Activated CD4-positive, alpha-beta T cell treated with anti-CD3 and anti-CD28 coated beads, Interleukin-2, amount 50 U/mL, for 48 hours (primary cell): ENCODE measurements at places on chromosomes 3 and 15.

DNA sequence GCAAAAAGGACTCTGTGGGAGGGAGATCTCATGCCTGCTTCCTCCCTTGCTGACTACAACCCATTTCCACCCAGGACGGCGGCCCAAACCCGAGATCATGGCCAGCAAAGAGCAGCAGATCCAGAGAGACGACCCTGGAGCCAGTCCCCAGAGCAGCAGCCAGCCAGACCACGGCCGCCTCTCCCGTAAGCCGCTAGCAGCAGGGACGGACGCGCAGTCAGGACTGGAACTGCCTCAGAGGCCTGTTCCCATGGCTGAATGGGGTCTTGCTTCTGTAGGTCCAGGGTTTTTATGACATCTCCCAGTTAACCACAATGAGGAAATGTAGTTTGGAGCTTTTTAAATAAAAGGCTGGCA is 67.2 kb downstream of the BOC start:
- DNase-seq = no peak

- DNase-seq = no peak
These were observed 1.9 kb downstream of the KLHDC8B start for GRCh38 chr3:49173116-49173791.

- no peak for DNase-seq
These were observed 6.6 kb downstream of the CBLB start for GRCh38 chr3:105862217-105862616.

GRCh38 chr3:17190353-17191078 is 305.8 kb downstream of the PLCL2 start:
- DNase-seq = no peak

- DNase-seq = no peak
These were observed 154.4 kb upstream of the HES1 start for GRCh38 chr3:193981504-193981903.

DNA sequence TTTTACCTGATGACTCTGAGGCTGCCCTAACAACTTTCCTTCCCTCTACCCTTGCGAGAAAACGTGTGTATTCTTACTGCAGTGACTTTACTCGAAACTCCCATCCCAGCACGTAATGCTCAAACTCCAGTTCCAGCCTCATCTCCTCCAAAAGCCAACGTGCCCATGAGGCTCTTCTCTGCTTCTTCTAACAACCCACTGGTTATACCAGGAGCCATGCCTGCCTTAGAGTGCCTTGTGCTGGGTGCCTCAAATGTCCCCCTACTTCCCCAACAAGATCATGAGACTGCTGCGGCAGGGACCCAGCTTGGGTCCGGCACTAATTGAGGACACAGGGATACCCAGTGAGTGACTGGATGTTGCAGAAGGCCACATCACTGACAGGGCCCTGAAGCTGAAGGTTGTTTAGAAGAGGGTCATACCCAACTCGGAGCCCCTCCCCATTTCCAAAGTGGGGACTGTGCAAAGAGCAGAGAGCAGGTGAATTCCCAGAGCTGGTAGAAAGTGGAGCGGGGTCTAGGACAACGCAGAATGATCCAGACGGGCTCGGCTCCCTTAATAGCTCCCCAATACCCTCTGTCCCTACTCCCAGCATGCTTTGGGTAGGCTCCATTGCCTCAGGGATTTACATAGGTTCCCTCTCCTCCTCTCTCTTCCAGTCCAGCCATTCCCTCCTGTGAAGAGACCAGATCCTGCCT is 71.4 kb downstream of the BDH1 start:
- DNase-seq = no peak

- no peak for DNase-seq
These were observed 38.7 kb downstream of the ROBO1 start for GRCh38 chr3:79729096-79729495.

DNA sequence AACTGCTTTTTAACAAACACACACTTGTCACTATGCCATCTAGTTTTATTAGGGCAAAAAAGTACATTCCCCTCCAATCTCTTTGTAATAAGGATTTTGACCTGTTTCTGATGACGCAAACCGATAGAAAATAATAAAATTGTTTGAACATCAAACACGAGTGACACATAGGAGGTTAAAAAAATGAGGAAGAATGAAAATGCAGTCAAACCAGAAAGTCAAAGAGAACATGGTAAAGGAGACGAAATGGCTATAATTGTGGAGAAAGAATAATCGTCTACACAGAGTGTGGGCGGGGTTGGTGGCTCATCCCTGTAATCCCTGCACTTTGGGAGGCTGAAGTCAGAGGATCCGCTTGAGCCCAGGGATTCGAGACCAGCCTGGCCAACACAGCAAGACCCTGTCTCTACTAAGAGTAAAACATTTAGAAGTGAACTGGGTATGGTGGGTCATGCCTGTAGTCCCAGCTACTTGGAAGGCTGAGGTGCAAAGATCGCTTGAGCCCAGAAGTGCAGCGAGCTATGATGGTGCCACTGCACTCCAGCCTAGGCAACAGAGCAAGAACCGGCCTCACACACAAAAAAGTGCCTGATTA is 83.2 kb downstream of the MEIS2 start:
- no peak for DNase-seq

DNA sequence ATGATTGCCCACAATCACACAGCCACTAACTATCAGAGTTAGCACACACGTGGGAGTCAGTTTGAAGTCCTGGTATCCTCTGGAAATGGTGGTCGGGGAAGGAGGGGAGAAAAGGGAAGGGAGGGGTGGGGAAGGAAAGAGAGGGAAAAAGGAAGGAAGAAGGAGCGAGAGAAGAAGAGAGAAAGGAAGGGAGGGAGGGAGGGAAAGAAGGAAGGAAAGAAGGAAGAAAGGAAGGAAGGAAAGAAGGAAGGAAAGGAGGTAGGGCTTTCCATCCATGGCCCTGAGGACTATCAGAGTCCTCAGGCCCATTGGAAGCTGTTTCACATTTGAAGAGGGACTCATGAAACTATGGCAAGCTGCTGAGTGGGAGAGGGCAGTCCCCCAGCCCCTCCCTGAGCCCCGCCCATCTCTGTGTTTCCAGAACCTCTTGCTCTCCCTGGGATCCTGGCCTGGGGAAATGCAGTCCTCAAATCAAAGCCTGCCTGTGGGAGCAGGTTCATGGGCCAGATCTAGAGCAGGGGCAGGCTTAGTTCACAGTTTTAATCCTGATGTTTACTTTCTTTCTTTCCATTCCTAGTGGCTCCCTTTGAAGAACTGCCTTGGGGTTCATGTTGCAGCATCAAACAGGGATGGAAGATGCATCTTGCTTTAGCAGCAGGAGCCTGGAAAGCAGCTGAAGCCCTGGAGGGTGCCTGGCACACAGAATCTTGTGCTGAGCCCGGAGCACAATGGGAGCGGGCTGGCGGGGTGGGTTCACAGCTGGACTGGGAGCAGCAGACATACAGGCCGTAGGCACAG is 66.1 kb upstream of the GLCE start:
- DNase-seq = no peak

GRCh38 chr3:159936541-159936940 is 52.1 kb upstream of the IL12A start:
- no peak for DNase-seq

DNA sequence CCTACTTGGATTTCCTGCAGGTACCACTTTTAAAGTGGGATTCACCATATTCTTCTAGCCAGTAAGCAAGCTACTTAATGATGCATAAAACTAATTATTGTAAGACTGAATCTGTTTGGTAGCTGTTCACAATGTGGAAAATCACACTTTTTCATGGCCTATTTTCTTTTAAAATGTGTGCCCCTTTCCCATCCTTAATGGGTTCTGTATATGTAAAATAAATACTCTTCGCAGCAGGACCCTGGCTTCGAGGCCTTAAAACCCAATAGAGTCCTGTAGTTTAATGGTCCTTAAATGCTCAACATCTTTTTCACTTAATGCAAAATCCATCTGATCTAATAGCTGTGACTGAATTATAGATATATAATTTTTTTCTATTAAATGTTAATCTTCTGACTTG is 111.0 kb downstream of the UACA start:
- no peak for DNase-seq

DNA sequence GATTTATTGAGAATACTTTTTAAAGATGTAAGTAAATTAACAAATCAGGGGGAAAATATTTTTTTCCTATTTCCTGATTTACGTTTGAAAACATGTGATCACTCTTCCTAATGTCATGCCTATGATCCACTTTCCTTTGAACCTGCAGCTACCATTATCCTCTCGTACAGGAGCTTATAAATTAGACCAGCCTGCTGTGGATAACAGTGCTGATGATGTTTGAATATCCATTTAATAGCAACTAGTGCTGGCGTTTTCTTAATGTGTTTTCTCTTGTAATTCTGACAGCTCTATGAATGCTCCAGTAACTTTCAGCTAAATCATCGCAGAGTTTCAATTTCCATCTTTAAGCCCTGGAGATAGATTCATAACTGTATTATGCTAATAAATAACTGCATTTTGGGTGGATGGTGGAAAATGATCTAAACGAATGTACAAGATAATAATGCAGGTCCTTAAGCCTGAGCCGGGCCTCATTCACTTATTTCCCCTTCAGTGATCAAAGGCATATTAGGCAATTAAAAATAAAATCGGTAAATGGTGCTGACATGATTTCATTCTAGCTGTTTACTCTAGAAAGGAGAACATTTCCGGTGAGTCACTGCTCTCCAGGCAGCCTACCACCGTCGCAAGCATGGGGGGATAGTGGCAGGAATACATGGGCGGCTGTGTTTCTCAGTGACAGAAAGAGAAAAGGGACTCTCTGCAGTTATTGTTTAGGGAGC is 58.5 kb upstream of the SLC24A5 start:
- no peak for DNase-seq

GRCh38 chr15:80958818-80959495 is 30.7 kb downstream of the MESD start:
- DNase-seq = no peak

GRCh38 chr3:53137835-53138446 is 7.7 kb upstream of the RFT1 start:
- no peak for DNase-seq

DNA sequence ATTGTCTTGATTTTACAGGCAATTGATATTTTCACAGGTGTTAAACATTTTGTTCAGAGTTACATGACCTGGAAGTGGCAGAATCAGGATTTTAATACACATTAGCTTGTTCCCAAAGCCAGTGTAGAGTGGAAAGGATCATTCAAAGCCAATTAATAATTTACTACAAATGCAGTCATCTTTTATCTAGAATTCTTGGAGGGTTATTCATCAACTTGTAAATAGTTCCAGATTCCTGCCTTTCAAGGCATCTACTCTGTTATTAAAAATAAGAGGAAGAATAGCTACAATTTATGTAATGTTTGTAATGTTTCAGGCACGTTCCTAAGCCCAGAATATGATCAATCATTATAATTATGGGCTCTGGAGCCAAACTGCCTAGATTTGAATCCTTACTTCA is 358.5 kb downstream of the ZNF385D start:
- no peak for DNase-seq

DNA sequence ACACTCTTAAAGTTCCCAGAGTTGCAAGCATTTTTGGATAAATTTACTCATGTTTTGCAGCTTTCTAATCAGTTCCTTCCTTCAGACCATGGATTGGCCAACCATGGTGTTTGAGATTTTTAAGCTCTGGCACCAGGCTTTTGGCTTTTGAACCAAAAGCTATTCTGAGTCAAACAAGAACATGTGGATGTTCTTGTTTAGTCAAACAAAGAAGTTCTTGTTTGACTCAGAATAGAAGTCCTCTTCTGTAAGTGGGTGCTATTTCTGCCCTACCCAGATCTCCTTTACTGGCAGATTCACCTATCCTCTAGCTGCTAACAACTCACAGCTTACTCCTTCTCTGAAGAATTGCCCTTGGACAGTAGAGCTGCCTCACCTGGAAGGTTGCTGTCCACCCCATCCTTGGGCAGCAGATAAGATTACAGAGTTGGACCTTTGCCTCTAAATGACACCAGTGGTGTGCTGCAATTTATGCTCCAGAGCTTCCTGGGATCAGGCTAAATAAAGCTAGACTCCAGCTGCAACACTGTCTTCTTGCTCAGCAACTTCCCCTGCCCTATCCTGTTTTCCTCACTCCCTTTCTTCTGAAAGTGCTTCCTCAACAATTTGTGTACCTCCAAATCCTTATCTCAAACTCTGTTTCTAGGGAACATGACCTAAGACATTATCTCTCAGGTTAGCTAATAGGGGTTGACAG is 65.6 kb downstream of the COL6A6 start:
- DNase-seq = no peak

DNA sequence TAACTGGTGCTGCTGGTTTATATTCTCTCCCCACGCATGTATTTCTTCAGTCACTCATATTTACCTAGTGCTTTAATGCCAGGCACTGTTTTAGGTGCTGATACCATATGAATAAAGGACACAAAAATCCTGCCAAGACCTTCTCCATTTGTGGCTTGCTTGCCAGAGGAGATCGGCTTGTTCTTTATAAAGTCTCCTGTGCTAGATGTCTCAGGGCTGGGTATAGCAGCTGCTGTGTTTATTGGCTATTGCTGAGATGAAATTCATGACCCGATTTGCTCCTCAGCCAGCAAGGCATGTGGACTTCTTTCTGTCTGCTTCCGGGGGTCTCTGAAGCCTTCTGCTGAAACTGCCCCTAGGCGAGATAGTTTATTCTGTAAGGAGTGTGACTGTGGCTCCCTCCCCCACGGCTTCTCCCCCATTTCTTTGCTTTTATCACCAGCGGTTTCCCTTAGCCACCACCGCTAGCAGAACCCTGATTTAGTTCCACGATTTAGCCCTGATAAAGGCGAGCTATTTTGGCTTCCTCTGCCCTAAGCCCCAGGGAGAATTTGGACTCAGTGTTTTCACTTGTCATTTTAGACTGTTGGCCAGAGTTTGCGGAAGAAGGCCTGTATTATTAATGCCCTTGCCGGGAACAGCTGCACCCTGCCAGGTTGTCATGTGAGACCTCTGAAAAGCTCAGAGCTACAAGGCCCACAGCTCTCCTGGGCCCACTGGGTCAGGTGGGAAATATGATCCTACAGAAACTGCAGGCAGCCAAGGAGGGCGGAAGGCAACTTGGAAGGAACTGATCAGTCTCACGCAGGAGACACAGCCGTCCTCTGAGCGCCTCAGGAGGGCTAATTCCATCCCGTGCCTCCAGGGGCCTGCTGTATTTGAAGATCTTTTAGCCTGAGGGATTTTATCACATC is 46.8 kb downstream of the ST6GAL1 start:
- no peak for DNase-seq

DNA sequence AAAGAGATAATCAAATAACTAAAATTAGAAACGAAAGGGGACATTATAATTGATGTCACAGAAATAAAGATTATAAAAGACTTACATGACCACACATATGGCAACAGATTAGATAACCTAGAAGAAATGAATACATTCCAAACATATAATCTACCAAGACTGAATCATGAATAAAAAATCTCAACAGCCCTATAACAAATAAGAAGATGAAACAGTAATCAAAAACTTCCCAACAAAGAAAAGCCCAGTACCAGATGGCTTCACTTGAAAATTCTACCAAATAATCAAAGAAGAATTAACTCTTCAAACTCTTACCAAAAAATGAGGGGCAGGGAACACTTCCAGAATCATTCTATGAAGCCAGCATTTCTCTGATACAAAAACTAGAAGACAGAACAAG is 11.8 kb downstream of the TOP2B start:
- no peak for DNase-seq

DNA sequence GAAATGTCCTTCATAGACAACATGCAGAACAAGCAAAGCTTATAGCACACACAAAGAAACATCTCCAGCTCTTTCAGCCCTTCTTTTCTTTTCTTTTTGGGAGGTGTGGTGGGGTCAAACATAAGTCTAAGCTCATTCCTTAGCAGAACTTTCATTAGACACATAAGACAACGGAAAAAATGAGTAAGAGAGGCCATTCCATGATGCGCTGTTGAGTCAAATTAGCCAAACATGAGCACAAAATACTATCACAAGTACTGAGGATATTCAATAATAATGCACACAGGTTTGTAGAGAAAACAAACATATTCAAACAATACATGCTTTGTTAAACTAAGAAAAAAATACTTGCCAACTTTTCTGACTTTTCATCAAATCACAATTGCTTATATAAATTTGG is 83.0 kb downstream of the PLOD2 start:
- DNase-seq = no peak
